Astrocyte (in vitro differentiated cells and primary cell): ENCODE measurements at places on chromosomes 6 and 20. TPM values are rescaled to one million over a fixed set of nuclear protein-coding genes. Genes with fewer than 3 reads are reported as not detected.

DNA sequence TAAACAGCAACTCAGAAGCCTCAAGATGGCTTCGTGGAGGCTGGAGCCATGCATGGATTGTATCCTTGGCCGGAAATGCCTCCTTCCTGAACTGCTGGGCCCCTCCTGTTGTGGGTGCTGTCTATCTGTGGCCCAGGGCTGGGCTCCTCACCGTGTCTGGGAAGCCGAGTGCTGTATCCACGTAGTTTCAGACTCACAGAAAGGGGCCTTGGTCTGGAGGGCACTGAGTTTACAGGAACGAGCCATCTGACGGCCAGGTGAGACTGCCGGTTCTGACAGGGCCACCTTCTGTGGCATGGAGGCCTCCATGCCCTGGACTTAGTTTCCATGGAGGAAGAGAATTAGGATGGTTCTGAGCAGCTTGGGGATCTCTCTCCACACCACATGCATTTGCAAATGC lies 142.2 kb downstream of the ERMARD start:
- H3K27me3 ChIP-seq = no peaks in the 10 kb centered on the region
- H3K27ac ChIP-seq = no peak overlapping the region
- DNase-seq = no peak
- no peaks in the 10 kb centered on the region for H3K4me1 ChIP-seq
- H3K36me3 ChIP-seq = no peaks in the 10 kb centered on the region

PRPF6 gene
- 52.3 and 52.6 TPM in 2 replicates for total RNA-seq

RALY gene
- 90.5 and 105 TPM in 2 replicates for total RNA-seq

GRCh38 chr6:63502156-63502555 lies 70.1 kb upstream of the LOC128125822 start:
- no peaks in the 10 kb centered on the region for H3K36me3 ChIP-seq
- no peak overlapping the region for H3K27ac ChIP-seq
- DNase-seq = no peak

DNA sequence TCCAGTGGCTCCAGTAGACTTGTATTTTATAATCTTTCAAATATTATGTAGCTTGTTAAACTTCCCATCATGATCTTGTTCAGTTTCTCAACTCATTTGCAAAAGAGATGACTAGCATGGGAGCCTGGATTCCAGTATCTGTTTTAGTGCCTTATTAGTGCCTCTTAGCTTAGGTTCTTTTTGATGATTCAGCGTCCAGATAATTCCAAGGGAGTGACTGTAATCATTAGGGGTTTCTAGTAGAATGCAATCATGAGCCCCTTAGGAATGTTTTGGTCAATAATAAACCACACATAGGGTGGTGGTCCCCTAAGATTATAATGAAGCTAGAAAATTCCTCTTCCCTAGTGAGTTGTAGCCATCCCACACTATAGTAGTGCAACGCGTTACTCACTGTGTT lies 7.0 kb downstream of the CD2AP start:
- H3K27ac ChIP-seq = peak overlapping the region; percentile 94
- H3K27me3 ChIP-seq = no peaks in the 10 kb centered on the region
- peak overlapping the region; percentile 21 for H3K4me3 ChIP-seq
- peak; percentile 96 for DNase-seq

GRCh38 chr6:45658400-45658799 lies 280.7 kb upstream of the SUPT3H start:
- no peaks in the 10 kb centered on the region for H3K27me3 ChIP-seq
- peak overlapping the region; percentile 99 for H3K27ac ChIP-seq
